NCI-H187 (cell line): ENCODE measurements at places on chromosomes 1 and 21.

DNA sequence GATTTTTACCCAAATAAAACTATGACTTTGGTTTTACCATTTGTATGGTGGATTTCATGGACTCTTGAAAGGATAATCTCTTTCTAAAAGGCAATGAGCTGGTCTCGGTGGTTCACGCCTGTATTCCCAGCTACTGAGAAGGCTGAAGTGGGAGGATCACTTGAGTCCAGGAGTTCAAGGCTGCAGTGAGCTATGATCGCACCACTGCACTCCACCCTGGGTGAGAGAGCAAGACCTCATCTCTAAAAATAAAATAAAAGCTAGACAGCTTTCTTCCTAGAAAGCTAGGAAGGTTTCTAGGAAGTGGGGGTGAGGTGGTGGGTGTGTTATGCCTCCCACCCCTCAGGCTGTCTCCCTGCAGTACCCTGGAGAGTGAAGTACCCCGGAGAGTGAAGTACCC lies 54.0 kb upstream of the L1TD1 start:
- no peak for DNase-seq

DNA sequence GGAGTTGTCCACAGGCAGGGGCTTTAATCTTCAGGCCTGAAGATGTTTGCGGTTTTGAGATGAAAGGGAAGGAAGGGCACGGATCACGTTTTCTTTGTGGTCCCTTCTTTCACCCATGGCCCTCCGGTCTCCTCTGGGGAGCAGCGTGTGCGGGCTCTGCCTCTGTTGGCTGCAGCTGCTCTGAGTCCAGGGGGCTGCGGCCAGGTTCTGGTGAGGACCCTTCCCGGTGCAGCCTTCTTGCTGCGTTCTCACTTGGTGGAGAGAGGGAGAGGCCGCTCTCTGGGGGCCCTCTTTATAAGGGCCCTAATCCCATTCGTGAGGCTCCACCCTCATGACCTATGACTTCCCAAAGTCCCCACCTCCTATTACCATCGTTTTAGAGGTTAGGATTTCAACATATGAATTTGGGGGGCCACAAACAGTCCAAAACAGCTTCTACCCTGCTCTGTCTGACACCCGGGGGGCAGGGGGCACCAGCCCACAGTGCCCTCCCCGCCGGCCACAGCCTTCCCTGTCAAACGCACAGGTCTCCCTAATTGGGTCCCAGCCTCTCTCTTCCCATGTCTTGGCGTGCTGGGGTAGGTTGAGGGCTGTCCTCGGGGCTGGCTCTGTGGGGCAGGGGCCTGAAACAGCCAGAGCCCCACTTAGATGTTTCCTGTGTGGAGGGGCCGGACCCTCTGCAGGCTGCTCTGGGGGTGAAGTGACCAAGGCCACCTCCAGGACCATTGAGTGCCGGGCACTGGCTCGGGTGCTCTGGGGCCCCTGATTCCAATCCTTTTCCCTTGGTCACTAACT lies 100.1 kb upstream of the C1orf174 start:
- DNase-seq = no peak

DNA sequence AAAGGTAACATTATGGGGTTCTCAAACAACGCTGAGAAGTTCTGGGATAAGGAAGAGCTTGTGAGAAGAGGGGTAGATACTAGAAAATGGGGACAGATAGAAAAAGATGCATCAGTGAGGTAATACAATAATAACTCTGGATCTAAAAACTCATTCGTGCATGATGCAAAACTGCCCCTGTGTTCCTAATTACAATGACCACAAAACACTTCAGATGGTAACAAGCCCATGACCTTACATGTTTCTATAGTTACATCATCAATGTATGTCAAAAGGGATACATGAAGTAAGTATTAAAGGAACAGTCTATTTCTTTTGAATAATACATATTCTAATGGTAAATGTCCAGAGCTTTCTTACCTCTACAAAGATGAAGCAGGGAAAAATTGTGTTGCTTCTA lies 110.6 kb upstream of the PLPPR5 start:
- no peak for DNase-seq

GRCh38 chr1:77642196-77642595 lies 40.3 kb downstream of the ZZZ3 start:
- DNase-seq = no peak

DNA sequence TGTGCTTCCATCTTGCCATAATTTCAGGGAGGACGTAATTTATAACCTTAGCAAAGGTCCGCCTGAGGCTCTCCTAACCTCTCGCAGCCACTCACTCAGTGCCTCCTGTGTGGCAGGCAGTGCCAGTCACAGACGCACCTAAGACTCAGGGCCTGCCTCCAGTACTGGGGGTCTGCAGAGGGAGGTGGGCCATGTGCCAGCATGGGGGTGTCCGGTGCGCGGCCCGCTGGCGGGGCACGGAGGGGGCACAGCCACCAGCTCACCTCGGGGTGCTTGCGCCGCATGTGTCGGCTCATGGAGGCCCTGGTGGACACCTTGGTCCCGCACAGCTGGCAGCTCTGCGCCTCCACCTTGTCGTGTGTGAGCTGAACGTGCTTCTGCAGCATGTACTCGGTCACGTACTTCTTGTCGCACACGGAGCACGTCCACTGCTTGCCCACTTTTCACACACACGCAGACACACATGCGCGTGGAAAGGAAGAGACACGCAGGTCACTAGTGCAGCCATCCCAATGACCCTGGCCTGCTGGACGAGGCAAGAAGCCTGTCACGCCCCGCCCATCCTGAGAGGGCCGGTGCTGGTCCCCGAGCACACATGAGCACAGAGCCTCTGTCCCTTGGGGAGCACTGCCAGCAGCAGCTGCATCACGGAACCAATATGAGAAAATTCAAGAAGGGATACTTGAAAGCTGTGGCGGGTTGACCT lies 43.2 kb upstream of the RIPK4 start:
- no peak for DNase-seq

- DNase-seq = no peak
Observed at GRCh38 chr1:87826681-87827251, 498.1 kb downstream of the LMO4 start.

DNA sequence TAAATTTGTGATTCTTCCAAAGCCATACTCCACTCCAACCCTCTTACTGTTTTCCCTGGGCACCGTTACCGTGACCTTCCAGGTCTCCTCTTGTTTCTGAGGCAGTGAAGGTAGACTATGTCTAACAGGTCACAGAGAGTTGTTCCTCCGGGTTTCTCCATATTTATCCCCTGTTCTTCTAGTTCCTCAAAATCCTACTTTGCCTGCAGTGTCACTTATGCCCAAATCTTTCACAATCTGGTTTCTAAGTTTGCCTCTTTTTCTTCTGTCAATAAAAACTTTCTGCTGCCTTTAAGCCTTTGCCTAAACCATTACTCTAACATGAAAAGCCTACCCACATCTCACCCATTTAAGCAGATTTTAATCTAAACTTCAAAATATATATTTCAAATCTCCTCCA lies 87.7 kb downstream of the C4BPA start:
- DNase-seq = no peak
